Cerebellum (tissue), 4 donors: ENCODE measurements at places on chromosomes 16 and 17.

GRCh38 chr17:34651402-34651811 lies 72.0 kb downstream of the TMEM132E start:
- peak; percentile 77 for DNase-seq

- DNase-seq, result no peak
Measured at GRCh38 chr16:82971126-82971525, 344.4 kb downstream of the CDH13 start.

- DNase-seq, result no peak
Measured at GRCh38 chr17:2948721-2949468, 114.5 kb downstream of the OR1D5 start.

DNA sequence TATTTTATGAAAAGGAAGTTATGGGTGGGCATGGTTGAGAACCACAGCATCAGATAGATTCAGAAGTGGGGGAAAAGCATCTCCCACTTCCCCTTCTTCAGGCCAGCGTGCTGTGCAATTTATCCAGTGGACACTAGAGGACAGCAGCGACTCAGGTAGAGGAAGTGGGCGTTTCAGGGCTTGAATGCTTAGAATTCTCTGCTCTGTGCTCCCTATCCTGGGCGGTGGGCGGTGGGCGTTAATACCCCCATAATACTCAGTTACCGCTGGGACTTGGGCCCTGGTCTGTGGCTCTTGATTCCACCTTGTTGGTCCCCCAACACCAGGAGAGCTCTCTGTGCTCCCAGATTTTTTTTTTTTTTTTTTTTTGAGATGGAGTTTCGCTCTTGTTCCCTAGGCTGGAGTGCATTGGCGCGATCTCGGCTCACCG lies 3.7 kb upstream of the LYZL6 start:
- peak; percentile 7 for DNase-seq

- peak; percentile 51 for DNase-seq
Measured at GRCh38 chr17:75850928-75851692, 4.0 kb downstream of the WBP2 start.

DNA sequence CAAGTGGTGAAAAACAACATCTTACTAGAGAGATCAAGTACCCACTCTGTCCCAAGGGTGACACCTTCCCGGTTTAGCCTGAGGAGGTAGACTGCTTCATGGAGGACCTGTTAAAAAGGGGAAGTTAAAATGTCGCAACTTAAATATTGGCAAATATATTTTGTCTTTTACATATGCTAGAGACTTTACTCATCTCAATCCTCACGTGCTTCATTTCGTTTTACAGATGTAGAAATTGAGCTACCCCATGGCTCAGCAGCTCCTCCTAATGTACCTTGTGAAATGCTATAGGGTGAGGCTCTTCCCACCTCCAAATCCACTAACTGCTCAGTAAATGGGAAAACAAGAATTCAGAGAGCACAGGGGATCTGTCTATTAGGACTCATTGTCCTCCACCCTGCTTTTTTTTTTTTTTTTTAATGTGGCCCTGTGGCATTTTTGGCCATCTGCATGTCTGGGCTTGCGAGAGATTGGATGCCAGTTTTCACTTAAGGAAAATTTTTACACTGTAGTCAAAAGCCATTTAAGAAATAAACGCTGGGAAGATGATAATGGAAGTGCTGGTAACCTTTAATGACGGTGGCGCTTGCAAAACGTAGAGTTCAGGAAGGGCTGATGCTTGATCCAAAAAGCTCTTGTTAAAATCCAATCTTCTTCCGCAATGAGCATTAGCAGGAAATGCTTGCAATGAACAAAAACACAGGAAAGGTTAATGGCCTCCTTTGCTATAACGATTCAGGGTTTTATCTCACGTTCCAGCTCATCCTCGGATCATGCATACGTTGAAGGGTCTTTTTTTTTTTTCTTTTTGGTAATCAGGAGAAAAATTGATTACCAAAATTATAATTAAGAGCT lies 39.8 kb downstream of the HSBP1 start:
- no peak for DNase-seq

DNA sequence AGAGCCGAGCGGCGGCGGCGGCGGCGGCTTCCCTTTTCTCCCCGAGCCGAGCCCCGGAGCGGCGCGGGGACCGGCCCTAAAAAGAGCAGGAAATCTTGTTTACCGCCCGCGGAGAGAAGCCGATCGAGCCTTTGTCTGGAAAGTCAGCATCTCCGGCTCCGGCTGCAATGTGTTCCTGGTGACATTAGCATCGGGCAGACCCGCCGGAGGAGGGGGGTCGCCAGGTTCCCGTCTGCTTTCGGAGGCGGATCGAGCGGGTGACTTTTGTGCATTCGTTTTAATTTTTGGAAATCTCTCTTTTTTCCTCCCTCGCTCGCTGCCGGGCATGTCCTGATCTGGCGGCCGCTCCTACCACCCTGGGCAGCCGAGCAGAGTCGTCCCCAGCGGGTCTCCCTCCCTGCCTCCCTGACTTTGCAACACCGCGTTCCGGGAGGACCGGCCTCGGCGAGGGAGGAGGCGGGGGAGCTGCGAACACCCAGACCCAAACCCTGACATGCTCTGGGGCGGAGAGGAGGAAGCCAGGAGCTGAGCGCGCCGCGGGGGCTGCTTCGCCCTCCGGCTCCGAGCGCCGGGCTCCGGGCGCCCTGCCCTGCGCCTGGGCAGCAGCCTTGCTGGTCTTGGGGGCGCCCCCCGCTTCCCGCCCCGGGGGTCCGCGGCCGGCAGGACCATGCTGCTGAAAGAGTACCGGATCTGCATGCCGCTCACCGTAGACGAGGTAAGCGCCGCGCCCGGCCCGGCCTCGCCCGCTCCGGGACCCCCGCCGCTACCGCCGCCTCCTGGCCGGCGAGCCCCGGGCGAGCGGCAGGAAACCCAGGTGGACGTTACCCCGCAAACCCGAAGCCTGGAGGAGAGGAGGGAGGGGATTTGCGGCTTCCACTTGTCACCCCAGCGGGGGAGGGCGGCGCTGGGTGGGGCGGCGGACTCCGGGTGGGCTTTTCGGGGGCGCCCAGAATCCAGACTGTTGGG lies 690 bp downstream of the PITPNC1 start:
- DNase-seq, result peak; percentile 45

DNA sequence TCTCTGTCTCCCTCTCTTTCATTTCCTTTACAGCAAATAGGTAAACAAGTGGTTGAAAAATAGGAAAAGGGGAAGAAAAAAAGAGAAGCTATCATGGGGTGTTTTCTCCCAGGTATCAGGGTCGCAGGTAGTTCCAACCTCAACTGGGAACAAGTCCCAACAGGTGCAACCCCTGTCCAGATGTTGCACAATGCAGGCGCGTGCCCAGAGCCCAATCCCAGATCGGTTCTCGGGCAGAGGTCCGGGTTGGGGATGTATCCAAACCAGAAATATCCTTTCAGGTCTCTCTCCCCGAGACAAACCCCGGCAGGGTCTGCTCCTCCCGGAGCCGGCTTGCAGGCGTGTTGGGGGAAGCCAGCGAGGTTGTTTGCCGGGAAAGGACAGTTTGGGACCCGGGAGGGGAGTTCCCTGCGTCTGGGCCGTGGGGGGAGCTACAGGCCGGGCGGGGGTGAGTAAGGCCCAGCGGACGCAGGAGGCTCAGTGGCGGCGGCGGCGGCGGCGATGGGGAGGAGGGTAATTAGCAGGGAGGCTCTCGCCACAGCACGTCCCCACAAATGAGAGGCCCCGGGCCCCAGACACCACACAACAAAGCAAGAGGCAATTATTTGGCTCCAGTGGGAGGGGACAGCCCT lies 21.2 kb upstream of the SP6 start:
- no peak for DNase-seq

DNA sequence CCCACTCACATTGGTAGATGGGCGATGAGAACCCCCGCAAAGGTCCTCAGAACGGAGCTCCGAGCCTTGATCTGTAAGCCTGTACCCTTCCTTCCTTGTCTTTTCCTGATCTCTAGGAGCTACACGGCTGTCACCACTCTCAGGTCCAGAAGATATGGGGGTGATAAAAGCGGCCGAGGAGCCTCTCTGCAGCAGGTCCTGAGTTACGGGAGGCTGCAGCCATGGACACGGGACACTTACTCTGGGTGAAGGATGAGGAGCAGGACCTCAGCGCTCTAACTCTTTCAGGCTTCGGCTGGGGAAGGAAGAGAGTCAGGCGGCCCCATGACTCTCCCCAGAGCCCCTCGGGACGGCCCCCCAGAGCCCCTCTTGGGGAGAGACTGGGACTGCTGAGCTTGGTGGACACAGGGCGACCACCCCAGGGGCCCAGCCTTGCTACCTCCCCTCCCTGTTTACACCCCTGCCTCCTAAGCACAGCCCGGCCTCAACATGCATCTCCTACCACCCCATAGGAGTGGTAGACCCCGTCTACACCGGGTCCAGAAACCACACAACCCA lies 74.4 kb downstream of the SDK2 start:
- DNase-seq, result no peak

- no peak for DNase-seq
Measured at GRCh38 chr16:84443166-84443802, 61.2 kb downstream of the MEAK7 start.

- peak; percentile 17 for DNase-seq
Measured at GRCh38 chr16:79286646-79287423, 313.7 kb downstream of the MAF start.

GRCh38 chr17:41140360-41141131 lies at the start of gene KRTAP4-6:
Gene KRTAP4-6 (minus strand): TSS chr17:41140544. CDS start chr17:41140487, 57 bp downstream.
- no peak for DNase-seq

GRCh38 chr16:52755396-52755795 lies 208.5 kb upstream of the TOX3 start:
- DNase-seq, result no peak

DNA sequence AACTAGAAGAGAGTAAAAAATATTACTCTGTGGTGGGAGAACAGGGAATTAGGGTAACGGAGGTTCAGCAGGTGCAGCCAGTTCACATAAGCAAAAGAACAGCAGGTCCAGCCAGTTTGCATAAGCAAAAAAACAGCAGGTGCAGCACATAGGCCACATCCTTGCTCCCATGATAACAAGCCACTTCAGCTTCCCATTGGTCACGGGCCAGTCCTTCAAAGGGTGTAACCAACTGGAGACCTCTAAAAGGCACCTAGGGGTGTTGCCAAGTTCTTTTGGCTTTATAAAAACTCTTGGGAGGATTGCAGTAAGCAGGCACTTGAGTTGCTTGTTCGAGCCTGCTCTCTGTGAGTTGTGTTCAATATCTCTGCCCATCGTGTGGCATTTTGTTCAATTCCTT lies 488.1 kb downstream of the XYLT1 start:
- no peak for DNase-seq

- DNase-seq, result no peak
Measured at GRCh38 chr17:49528966-49529365, 33.9 kb downstream of the NGFR start.

DNA sequence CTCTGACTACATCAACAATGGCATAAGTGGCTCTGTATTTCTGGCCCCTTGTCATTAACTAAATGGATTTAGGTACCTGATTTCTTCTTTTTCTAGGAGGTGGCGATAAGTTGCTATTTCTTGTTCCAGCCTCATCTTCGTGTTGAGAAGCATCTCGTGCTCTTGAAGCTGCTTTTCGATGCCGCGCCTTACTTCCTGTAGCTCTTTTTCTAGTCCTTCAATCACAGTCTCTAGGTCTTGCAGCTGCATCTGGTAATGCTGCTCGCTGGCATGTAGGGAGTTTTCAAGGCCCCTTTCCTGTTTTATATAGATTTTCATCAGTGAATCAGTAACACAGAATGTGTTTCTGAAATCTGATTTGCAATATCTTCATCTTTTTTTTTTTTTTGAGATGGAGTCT lies 5.1 kb downstream of the KRT222 start:
- DNase-seq, result no peak

GRCh38 chr16:70715055-70715858 lies 29.4 kb upstream of the MTSS2 start:
- DNase-seq, result peak; percentile 80

GRCh38 chr16:25235991-25236390 lies 19.2 kb downstream of the AQP8 start:
- DNase-seq, result no peak

- no peak for DNase-seq
Measured at GRCh38 chr17:61063528-61063927, 336.1 kb upstream of the TBX2 start.

- DNase-seq, result no peak
Measured at GRCh38 chr17:74749279-74750038, 1.0 kb downstream of the NHERF1 start.

DNA sequence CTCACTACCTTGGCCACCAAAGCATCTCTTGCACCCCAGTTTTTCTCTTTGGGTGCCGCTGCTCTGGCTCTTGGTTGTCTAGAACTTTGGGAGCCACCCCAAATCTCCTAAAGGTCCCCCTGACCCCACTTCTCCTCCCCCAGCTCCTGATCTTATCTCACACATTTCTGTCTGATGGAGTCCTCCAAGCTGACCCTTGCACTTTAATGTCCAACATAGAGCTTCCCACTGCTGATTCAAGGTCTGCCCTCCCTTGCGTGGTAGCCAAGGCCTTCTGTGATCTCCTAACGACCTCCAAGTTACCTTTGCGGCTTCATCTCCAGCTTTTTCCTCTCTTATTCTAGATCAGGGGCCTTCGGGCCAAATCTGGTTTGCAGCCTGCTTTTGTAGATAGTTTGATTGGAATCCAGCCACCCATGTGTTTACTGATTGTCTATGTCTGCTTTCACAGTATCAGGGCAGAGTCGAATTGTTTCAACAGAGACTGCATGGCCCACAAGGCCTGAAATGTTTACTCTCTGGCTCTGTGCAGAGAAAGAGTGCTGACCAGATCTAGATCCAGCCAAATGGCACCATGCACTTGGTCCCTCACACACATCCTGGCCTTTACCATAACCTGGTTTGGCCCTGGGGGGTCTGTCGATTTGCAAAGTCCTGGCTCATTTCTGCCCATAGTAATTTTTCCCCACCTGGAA lies 168.6 kb downstream of the HAPSTR1 start:
- DNase-seq, result no peak

- DNase-seq, result no peak
Measured at GRCh38 chr16:68447653-68448359, 502 bp downstream of the SMPD3 start.

- DNase-seq, result no peak
Measured at GRCh38 chr17:67476787-67477335, 99.8 kb downstream of the PITPNC1 start.

GRCh38 chr17:82086941-82087906 lies 10.8 kb downstream of the FASN start:
- no peak for DNase-seq

DNA sequence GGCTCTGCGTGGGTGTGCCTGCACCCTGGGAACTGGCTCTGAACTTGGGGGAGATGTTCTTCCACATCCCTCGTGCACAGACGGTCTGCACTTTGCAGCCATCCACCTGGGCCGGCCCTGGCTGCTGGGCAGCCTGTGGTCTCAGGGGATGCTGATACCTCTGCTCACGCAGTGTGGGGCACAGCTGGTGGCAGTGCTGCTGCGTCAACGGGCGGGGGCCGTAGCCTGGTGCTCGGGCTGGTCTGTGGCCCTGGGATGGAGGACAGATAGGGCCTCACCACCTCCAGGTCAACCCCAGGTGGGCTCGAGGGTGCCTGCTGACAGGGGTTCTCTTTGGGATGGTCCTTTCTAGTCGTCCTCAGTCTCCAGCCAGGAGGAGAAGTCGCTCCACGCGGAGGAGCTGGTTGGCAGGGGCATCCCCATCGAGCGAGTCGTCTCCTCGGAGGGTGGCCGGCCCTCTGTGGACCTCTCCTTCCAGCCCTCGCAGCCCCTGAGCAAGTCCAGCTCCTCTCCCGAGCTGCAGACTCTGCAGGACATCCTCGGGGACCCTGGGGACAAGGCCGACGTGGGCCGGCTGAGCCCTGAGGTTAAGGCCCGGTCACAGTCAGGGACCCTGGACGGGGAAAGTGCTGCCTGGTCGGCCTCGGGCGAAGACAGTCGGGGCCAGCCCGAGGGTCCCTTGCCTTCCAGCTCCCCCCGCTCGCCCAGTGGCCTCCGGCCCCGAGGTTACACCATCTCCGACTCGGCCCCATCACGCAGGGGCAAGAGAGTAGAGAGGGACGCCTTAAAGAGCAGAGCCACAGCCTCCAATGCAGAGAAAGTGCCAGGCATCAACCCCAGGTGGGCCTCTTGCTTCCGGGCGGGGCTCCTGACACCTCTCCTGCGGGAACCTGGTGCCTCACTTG lies 36.3 kb downstream of the TSC2 start:
- DNase-seq, result peak; percentile 15
